ENCODE measurements at places on chromosomes 11 and 22. TPM values are rescaled to one million over a fixed set of nuclear protein-coding genes. Genes with fewer than 3 reads are reported as not detected.

DNA sequence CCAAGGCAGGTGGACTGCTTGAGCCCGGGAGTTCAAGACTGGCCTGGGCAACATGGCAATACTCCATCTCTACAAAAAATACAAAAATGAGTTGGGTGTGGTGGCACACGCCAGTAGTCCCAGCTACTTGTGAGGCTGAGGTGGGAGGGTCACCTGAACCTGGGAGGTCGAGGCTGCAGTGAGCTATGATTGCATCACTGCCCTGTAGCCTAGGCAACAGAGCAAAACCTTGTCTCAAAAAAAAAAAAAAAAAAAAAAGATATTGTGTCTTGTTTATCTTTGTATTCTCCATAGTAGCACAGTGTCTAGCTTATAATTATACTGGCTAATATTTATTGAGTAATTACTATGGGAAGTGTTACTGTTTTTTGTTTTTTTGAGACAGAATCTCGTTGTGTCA is 15.8 kb upstream of the GPHA2 start:
- DNase-seq: no peak

DNA sequence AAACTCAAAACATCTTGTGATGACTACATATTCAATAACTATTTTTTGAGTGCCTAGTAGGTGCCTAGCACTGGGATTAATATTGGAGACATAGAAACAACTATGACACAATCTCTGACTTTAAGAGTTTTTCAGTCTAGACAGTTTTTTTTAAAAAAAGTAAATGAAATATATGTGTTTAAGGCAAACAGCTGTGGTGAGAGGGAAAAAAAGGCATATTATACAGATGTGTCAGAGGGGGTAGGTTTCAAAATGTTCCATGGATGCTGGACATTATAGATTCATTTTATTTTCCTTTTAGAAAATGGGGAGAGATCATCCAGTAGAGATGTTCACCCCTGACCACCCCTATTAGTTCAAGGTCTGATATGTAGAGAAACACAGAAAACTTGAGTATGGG is 90.8 kb downstream of the LUZP2 start:
- DNase-seq: no peak

GRCh38 chr11:131808470-131808869 is 438.1 kb downstream of the NTM start:
- no peak for DNase-seq

DNA sequence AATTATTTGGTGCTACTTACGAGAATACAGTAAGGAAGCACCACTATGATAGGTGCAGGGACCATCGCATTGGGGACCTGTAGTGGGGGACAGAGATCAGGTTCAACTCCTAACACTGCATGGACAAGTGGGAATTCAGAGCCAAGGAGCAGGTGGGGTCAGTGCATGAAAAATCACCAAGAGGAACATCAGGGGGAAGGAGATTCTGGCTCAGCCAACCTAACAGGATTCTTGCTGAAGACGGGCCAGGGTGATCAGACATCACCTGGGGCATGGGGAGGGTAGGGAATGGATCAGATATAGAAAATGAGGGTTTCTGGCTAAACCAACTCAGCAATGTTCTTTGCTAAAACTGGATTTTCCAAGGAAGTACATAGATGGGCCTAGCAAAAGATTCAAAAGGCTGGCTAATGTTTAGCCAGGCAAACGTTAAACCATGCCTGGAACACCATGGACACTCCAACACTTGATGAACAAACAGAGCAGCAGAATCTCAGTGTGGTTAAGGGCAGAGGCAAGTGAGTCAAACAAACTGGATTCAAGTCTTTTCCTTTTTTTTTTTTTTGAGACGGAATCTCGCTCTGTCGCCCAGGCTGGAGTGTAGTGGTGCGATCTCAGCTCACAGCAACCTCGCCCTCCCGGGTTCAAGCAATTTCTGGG is 70.0 kb downstream of the MICAL3 start:
- no peak for DNase-seq

NCR3LG1 gene
- total RNA-seq: 16.8 TPM

CALCA gene
- total RNA-seq: not detected

SGSM1 gene
- total RNA-seq: not detected

GRCh38 chr22:39388261-39389011 is 11.1 kb upstream of the TAB1 start:
- peak; percentile 83 for DNase-seq

NAA40 gene
- 16.4 TPM for total RNA-seq

DNA sequence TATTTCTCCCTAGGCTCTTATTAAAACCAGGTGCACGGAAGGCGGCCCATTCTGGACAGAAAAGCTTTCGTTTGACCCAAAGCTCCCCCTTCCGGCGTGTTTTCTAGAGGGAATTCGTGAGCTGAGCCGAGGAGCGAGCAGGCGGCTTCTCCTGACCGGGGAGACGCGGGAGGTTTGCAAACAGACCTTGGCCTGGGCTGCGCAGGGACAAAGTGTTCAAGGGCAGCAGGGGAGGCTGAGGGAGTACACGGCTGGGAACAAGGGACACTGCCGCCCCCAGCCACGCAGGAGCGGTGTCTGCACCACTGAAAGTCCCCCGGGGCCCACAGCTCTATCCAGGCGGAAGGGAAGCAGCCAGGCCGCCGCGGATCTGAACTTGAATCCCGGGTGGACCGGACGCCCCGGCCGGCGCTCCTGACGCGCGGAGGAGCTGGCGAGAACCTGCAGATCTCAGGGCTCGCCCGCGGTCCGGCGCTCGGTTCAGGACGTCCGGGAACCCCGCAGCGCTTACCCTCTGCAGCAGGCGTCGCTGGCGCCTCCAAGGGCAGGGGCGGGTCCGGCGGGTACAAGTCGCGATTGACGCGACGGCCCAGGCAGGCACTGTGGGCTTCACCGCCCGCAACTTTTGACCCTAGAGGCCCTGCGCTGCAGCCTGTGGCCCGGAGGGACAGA is 101.9 kb downstream of the WT1 start:
- DNase-seq: peak; percentile 60

OR10A2 gene
- total RNA-seq: not detected

FGF19 gene
- not detected for total RNA-seq

DNA sequence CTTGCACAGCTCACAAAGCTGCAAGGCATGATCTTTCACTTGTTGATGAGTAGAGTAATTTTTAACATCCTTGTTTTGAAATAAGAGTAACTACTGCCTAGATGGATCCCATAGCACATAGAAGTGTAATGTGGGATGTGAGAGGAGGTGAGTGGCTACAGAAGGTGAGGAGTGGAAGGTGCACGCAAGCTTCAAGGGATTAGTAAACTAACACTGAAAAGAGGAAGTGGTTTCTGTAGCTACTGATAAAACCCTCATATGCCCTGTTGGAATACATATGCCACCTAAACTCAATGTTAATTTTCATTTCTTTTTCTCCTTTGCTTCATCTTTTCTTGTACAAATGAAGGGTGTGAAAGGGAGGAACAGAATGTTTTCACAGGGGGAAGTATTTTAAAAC is 22.0 kb upstream of the CTSC start:
- DNase-seq: no peak

DNA sequence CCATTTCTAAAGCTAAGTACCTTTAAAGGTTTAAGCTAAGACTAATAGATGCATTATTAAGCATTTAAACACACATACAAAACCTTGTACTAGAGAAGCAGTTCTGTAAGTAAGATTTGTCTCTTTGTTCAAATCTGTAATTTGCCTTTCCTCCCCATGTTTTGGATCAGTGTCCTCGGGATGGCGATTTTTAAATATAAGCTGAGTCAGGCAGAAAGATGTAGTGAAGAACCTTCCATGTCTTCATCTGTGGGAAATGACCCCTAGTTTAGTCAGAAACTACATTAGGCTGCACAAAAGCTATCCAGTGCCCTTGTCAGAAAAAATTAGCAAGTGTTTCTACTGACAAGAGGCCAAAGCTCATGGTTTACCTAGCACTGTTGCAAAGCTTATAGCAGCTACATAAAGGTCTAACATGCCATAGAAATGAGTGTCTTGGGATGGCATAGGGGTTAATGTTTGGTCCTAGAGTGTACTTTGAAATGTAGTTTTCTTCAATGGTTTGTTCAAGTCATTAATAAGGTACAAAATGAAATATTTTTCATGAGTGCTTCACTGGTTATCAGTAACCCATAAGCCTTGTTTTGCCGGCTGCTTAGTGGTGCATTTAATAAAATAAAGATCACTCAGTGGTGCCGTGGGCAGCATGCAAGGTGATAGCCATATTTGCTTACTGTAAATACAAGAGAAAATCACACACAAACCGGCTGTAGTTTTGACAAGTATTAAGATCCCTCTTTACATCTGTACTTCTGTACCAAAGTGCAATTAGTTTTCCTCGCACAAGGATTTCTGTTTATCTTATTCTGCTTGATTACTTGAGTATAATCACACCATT is 139.8 kb downstream of the ELP4 start:
- no peak for DNase-seq

DNA sequence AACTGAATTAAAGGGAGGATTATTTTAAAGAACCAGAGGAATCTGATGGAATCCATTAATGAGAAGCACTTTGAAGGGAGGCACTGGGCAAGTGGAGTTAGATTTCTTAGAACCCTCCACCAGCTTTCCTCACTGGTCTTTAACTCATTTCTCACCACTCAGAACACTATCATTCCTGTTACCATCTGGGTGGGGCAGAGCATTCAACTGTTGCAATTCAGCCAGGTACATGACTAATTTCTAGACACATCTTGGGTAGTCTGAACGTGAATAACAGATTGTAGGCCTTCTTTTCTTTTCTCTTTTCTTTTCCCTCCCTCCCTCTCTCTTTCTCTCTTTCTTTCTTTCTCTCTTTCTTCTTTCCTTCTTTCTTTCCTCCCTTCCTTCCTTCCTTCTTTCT is 15.5 kb upstream of the MMP1 start:
- DNase-seq: no peak

DNA sequence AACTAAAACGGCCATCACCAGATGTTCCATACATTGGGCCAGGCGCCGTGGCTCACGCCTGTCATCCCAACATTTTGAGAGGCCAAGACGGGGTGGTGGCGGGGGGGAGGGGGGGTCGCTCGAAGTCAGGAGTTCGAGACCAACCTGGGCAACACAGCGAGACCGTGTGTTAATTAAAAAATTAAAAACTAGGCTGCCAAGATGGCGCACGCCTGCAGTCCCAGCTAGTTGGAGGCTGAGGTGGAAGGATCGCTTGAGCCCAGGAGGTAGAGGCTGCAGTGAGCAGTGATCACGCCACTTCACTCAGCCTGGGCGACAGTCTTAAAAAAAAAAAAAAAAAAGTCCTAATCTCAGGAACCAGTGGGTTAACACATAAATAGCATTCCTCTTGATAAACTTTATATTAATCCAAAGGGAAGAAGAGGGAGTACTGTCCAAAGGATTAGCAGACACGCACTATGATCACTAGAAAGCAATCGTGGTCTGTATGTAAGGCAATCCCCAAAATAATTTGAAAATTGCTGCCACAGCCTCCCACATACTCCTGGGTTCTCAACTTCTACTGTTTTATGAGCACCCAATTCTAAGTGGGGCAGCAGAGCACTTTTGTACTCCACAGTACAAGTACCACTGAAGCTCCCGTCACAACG is 604 bp downstream of the PUS3 start:
- no peak for DNase-seq

- no peak for DNase-seq
These were observed 44.9 kb upstream of the DRD2 start for GRCh38 chr11:113519989-113520613.

GRCh38 chr11:72079819-72080325 is 470 bp downstream of the NUMA1 start:
- peak; percentile 35 for DNase-seq

DNA sequence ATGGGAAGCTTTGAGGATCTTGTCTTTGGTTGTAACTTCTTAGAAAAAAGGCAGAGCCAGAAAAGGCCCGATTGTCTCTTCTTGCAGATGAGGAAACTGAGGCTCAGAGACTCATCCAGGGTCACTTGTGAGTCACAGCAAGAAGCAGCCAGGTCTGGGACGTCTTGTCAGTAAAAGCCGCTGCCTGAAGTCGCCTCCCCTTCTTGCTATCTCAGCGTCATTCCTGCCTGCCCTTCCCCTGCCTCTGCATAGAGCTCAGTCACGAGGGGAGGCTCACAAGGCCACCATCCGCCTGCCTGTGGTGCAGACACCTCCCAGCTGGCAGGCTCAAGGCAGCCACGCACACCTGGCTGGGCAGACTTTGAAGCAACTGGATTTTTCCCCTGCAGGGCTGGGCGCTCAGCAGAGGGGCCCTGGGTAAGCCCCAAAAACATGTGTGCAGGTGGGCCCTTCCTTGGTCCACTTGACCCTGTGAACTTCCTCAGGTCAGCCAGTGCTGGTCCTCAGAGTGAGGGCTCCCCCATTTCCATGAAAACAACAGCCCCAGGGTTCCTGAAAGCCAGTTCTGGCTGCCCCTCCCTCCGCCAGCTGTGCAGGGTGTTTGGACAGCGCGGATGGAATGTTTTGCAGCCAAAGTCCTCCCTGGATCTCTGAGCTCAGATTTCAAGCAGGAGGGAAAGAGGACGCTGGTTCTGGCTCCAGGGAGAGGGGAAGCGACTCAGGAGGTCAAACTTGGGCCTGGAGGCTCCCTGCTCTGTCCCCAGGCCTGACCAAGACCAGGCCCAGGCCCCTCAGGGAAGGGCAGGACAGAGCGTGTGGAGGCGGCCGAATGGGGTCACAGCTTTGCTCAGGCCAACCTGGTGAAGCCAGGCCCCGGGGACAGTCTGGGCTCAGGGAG is 6.0 kb upstream of the RAB3IL1 start:
- peak; percentile 90 for DNase-seq

Measured in fibroblast of villous mesenchyme (primary cell).